ENCODE measurements at places on chromosomes 2 and 18. TPM values are rescaled to one million over a fixed set of nuclear protein-coding genes. Genes with fewer than 3 reads are reported as not detected.

POTEI gene
- total RNA-seq, result 0.13 TPM

FIGN gene
- total RNA-seq, result 0.16 TPM

MALL gene
- total RNA-seq, result not detected

TCF23 gene
- total RNA-seq, result not detected

NYAP2 gene
- total RNA-seq, result not detected

SLC40A1 gene
- total RNA-seq, result 0.13 TPM

IL36RN gene
- total RNA-seq, result not detected

OR6B3 gene
- not detected for total RNA-seq

OTOF gene
- not detected for total RNA-seq

Data from MG63 (cell line).